ENCODE measurements at places on chromosomes 4 and X. TPM values are rescaled to one million over a fixed set of nuclear protein-coding genes. Genes with fewer than 3 reads are reported as not detected.
A peak's percentile ranks its signal among the peaks of the same experiment; 100 is the strongest.

The RS1 gene
- not detected for total RNA-seq

The CTAG1B gene
- not detected for total RNA-seq

The PRSS12 gene
- total RNA-seq = 48.7 TPM

The BEX3 gene
- 114 TPM for total RNA-seq

DNA sequence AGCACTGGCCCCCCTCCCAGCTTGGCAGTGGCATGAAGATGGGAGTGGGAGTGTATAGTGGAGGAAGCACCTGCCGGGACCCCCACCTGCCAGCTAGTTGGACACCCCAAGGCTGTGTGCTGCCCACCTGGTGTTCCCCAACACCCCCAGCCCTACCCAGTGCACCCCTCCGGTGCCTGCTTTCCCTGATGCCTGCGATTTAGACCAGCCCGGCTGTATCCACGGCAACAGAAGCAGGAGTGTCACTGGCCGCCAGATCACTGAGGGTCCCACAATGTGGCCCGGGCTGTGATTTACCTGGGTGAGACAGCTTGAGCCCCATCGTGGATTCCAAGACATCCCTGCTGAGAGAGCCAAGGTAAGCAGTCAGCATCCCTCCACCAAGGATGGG lies 533 bp downstream of the GPR173 start:
- H3K27ac ChIP-seq = no peak overlapping the region
- H3K4me3 ChIP-seq = no peak overlapping the region
- H3K36me3 ChIP-seq = no peaks in the 10 kb centered on the region
- DNase-seq = no peak
- peaks cover 14% of the 10 kb centered on the region for H3K27me3 ChIP-seq

- no peaks in the 10 kb centered on the region for H3K27me3 ChIP-seq
- DNase-seq = no peak
- no peaks in the 10 kb centered on the region for H3K4me1 ChIP-seq
- no peaks in the 10 kb centered on the region for H3K36me3 ChIP-seq
- H3K4me3 ChIP-seq = no peak overlapping the region
Measured at GRCh38 chrX:144896323-144896722, 351.0 kb upstream of the SPANXN1 start.

- H3K4me1 ChIP-seq = no peaks in the 10 kb centered on the region
- DNase-seq = no peak
- no peaks in the 10 kb centered on the region for H3K27me3 ChIP-seq
- no peak overlapping the region for H3K4me3 ChIP-seq
- no peaks in the 10 kb centered on the region for H3K36me3 ChIP-seq
- no peak overlapping the region for H3K27ac ChIP-seq
Measured at GRCh38 chr4:19698961-19699360, 552.7 kb upstream of the SLIT2 start.

GRCh38 chrX:66046612-66047235 lies 6.8 kb upstream of the VSIG4 start:
- H3K27ac ChIP-seq = no peak overlapping the region
- no peak overlapping the region for H3K4me3 ChIP-seq
- DNase-seq = no peak
- H3K27me3 ChIP-seq = no peaks in the 10 kb centered on the region
- H3K36me3 ChIP-seq = no peaks in the 10 kb centered on the region

DNA sequence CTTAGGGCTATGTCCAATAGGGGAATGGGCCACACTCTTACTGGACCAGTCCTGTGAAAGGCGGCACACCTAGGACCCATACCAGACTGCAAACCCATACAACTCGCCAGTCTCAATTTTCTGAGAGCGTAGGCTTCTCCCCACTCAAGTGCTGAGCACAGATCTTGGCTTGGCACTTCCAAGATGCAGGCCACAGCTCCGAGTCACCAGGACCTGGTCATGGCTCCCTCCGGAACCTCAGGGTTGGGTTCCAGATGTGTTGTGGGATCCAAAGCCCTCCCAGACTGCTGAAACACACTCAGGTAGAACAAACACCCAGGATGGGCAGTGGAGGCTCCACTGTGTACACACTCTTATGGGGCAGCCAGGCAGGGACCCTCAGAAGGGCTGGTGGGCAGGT lies 103.3 kb downstream of the TMEM144 start:
- H3K36me3 ChIP-seq = no peaks in the 10 kb centered on the region
- no peak overlapping the region for H3K27ac ChIP-seq
- H3K27me3 ChIP-seq = no peaks in the 10 kb centered on the region
- no peak overlapping the region for H3K4me3 ChIP-seq
- DNase-seq = no peak

DNA sequence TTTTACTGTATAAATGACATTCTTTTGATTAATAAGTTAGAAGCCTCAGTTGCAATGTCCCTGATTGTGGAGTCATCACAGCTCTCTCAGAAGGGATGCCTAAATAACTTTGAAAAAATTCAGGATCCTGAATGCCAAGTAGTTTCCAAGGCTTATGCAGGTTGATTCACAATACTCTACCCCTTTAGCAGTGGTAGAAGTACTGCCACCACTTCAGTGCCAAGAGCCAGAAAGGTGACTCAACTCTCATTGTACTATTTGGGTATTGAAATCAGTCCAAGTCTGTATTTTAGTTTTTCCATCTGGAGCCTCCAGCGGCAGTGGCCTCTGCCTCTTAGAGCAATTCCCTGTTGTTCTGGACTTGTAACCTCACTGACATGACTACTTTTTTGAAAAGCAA lies 320.1 kb upstream of the NDST4 start:
- no peaks in the 10 kb centered on the region for H3K36me3 ChIP-seq
- H3K27me3 ChIP-seq = no peaks in the 10 kb centered on the region
- H3K4me1 ChIP-seq = no peaks in the 10 kb centered on the region
- no peak for DNase-seq
- no peak overlapping the region for H3K4me3 ChIP-seq

DNA sequence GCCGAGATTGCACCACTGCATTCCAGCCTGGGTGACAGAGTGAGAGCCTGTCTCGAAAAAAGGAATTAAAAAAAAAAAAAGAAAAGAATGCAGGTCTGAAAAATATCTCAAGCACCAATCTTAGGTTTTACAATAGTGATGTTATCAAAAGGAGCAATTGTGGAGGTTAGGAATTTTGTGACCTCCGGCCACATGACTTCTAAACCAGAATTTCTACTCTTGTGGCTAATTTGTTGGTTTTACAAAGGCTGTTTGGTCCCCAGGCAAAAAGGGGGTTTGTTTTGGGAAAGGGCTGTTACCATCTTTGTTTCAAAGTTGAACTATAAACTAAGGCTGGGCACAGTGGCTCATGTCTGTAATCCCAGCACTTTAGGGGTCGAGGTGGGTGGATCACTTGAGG lies 15.4 kb upstream of the ZNF41 start:
- no peak overlapping the region for H3K4me3 ChIP-seq
- no peak for DNase-seq

DNA sequence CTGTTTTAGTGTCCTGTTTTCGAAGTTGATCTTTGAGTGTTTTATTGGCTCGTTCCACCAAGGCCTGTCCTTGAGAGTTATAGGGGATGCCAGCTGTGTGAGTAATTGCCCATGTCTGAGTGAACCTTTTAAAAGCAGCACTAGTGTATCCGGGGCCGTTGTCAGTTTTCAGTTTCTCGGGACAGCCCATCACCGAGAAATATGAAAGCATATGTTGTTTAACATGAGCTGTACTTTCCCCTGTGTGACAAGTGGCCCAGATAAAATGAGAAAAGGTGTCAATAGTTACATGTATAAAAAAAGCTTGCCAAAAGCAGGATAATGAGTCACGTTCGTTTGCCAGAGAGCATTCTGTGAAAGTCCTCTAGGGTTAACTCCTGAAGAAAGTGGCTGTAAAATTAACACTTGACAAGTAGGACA lies 48.6 kb upstream of the RASSF6 start:
- H3K27me3 ChIP-seq = no peaks in the 10 kb centered on the region
- no peak for DNase-seq
- peaks cover 51% of the 10 kb centered on the region for H3K4me1 ChIP-seq
- peak overlapping the region; percentile 97 for H3K27ac ChIP-seq
- peak overlapping the region; percentile 50 for H3K4me3 ChIP-seq

GRCh38 chr4:55440786-55441185 lies 45.0 kb downstream of the TMEM165 start:
- no peak overlapping the region for H3K4me3 ChIP-seq
- H3K36me3 ChIP-seq = peaks cover 3% of the 10 kb centered on the region
- no peak overlapping the region for H3K27ac ChIP-seq
- no peak for DNase-seq
- H3K27me3 ChIP-seq = no peaks in the 10 kb centered on the region
- peaks cover 12% of the 10 kb centered on the region for H3K4me1 ChIP-seq
